ENCODE measurements at places on chromosomes 5 and 9.

GRCh38 chr9:4138781-4139180 lies 161.1 kb downstream of the GLIS3 start:
- DNase-seq: no peak

GRCh38 chr5:1172670-1173404 lies 28.6 kb upstream of the SLC6A19 start:
- no peak for DNase-seq

- no peak for DNase-seq
These were observed 148.2 kb downstream of the PCSK1 start for GRCh38 chr5:96284727-96285389.

DNA sequence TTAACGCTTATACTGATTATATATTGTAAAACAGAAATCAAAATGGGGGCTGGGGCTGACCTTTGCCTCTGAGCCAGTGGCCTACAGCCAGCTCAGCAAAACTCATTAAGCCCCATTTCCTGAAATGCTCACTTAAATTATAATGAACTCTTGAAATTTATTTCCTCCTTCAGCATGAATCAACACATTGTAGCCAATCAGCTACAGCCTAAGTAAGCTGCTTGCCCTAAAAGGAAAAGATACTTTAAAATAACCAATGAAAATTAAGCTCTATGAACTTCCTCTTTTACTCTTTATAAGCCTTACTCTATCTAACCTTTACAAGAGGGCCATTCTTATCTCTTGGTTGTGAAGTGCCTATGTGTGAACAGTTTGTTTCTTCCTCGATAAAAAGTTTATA lies 33.5 kb upstream of the SUB1 start:
- no peak for DNase-seq

DNA sequence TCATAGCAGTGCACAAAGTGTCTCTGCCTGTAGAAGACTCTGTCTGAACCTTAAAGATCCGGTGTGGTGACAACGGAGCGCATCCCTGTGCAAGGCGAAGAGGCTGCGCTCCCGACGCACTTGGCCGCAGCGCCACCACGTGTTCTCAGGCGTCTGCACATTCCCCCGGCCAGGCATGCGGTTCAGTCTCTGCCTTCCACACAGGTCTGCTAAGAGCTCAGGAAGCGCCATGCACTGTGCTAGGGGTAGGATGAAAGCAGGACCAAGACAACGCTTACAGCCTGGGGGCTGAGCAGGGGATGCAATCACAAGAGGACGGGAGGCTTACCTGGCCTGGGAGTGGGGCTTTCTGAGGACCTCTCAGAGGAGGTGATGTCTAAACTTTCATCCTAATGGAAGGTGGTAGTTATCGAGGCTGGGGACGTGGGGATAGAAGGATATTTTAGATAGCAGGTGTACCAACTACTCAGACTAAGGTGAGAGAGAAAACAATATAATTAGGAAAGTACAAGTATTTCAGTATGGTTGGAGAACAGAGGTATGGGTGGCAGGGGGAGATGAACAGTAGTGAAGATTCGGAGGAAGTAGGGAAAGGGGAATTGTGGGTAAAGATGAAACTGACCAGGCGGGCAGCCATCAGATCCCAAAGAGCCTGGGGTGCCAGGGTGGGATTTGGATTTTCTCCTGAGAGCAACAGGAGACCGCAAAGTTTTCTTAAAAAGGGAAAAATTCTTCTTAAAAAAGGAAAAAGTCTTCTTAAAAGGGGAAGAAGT lies 13.3 kb downstream of the CAPSL start:
- DNase-seq: peak; percentile 78

- DNase-seq: no peak
These were observed 20.3 kb upstream of the RNF20 start for GRCh38 chr9:101513351-101513750.

DNA sequence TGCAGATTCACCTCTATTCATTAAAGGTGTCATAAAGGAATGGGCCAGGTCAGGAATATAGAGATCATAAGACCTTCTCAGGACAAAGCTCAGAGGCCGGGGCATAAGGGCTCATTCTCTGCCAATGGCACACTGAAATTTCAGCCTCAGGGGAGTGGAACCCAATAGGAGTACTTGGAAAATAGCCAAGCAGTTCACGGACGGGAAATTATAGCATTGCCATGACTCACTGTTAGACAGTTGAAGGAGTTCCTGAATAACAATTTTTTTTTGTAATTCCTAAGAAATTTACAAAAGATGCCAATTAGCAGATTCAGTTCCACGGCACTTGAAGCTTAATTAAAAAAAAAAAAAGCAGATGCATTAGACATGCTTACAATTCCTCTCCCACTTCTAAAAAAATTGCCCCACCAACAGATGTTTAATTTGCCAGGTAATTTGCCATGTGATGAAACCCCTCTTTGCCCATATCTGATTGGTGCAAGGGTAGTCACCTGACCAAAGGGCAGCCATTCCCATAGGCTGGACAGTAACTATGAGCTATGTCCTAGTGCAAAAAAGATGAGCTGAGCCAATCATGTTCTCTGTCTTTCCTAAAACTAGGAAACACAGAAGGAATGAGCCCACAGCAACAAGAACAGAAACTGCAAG lies 58.6 kb downstream of the PTCD2 start:
- DNase-seq: peak; percentile 97

DNA sequence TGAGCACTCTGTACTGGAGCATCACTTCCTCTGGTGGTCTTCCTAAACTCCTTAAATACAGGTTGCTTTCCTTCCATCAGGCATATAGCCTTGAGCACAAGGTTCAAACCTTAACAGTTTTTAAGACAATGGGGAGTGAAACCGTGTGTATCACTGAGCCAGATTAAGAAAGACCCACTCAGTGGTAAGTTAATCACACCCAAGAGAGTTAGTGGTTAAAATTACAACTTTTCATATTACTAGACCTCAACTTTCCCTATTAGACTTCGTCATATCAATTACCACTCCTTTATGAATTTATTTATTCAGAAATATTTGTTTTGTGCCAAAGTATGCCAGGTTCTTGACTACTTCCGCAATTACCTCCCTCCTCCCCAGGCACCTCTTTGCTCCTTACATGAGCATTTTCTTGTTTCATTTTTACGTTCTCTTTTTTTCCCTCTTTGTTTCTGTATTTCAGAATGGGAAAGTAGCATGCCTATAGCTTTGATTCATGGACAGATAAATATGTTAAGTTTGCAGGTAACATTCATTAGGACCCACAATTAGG lies 351.0 kb downstream of the KIAA0825 start:
- DNase-seq: no peak

Measured in M059J (cell line).